ENCODE measurements at places on chromosomes 13 and 19.

DNA sequence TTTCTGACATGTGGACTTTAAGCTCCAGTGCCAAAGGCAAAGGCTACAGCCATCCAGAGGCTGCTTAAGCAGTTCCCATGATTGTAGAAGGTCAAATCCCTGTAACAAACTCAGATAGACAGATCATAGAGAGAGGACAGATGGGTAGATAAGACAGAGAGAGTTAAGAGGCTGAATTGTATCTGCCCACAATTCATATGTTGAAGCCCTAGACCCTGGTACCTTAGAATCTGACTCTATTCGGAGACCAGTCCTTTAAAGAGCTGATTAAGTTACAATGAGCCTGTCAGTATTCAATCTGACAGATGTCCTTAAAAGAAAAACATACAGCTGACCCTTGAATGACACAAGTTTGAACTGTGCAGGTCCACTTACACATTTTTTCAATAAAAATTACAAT, 115.2 kb downstream of the RAP2A start:
- no peak for DNase-seq

- no peak for DNase-seq
Observed at GRCh38 chr19:6540918-6541689, 10.3 kb downstream of the TNFSF9 start.

DNA sequence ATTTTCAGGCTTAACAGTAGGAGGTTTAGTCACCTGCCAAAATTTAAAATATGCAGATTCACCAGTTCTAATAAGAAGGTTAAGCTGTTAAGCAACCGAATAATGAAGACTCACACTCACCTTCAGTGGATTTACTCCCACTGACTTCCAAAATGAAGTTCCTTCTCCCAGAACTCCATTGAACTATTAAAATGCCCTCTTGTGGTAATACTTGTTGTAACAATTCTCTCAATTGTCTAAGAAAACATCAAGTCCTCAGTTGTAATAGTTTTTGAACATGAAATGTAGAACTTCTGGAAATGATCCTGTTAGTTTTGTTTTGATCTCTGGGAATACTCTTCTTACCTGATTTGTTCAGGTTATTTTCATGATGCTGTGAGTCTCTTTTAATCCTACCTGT, 522.0 kb upstream of the ATXN8OS start:
- DNase-seq, result peak; percentile 11

GRCh38 chr19:55437410-55437809, 5.7 kb downstream of the SHISA7 start:
- peak; percentile 51 for DNase-seq

- no peak for DNase-seq
Observed at GRCh38 chr19:2250766-2251105, 1.6 kb downstream of the AMH start.

DNA sequence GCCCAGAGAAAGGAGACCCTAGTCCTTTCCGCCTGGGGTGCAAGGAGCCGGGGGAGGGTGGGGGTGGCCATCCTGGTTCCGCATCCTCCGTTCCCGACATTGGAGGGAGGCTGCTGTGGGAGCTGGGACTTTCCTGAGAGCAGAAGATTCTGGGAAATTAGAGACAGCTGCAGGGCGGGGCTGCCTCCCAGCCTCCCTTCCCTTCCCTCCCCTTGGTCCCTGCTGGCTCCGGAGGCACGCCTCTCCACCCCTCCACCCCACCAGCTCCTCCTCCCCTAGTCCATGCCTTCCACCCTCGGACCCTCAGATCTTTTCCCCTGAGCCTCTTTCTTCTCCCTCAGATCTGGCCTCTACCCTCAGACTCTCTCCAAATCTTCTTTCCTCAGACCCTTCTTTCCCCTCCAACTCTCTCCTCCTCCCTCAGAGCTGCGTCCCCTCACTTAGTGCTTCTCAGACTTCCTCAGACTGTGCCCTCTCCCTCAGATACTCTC, 3.1 kb upstream of the BCL3 start:
- no peak for DNase-seq

- no peak for DNase-seq
Observed at GRCh38 chr13:112150352-112150751, 83.4 kb downstream of the SOX1 start.

DNA sequence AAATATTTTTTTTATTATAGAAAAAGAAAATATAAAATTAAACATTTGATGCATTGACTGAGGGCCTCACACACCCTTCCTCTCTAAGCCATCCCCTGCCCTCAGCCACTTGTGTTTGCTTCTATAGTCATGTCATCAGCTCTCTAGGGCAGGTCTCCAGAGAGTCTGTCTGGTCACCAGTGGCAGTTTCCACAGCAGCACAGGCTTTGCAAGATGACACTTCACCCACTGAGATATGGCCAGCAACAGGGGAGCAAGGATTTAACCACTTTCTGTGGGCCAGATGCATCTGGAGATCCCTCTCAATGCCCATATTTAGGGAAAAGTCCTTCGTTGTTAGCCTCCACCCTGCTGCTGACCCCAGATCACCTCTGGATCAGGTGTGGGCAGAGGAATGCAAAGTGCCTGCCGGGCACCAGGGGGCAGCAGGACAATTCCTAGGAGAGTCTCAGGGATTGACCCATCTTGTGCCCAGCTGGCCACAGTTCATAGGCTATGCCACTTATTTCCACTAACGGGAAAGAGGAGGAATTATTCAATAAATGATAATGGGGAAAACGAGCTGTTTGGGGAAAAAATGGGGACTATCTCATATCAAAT, 4.8 kb downstream of the ABCC4 start:
- no peak for DNase-seq

DNA sequence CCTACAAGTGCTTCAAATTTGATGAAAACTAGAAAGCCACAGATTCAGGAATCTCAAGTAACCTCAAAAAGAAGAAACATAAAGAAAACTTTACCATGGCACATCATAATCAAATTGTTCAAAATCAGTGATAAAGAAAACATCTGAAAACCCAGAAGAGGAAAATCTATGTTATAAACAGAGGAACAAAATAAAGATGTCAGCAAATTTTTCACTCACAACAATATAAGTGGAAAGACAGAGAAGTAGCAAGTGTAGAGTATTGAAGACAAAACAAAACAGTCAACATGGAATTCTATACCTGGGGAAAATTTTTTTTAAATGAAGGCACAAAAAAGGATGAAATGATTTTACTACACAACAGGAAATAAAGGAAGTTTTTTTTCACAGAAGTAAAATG, 470.9 kb downstream of the DACH1 start:
- no peak for DNase-seq

- DNase-seq, result no peak
Observed at GRCh38 chr13:68168448-68168847, 938.3 kb upstream of the PCDH9 start.
